ENCODE measurements at places on chromosomes 2 and 18.

GRCh38 chr2:46012618-46013240 lies 284.5 kb upstream of the EPAS1 start:
- no peak for DNase-seq

DNA sequence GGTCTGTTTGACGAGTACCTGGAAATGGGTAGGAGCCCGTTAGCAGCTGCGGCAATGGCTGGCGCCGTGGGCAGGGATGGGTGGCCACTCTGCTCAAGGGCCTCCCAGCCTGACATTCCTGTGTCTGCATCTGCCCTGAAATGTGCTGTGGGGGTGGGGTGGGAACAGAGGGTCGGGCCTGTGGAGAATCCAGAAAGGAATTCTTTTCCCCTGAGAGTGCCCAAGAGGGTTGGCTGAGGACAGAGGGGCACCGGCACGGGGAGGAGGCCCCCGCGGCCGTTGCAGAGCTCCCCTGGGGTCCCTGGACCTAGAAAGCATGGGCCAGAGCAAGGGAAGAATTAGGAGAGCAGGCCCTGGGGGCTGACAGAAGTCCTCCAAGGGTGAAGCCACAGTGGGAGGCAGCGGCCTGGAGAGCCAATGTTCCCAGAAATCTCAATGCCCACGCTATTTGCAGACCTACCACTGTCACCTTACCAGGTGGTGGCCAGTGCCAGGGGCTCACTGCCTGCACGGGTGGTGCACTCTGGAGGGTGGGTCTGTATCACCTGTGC lies 27.8 kb downstream of the ANO7 start:
- DNase-seq, result no peak

DNA sequence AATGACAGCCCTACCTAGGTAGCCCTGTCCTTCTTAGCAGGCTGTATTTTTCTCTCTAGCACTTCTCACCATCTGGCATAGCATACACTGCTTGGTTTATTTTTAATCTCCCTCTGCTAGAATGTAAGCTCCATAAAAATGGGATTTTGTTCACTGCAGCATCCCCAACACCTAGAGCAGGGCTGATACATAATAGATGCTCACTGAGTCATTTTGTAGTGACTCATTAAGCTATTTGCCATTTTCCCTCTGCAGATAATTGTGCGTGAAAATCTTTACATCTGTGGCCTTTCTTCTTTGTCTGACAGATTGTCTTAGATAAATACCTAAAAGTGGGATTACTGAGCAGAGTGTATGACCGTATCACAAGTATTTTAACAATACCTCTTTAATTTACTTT lies 82.5 kb downstream of the CERS6 start:
- no peak for DNase-seq

GRCh38 chr18:66872277-66872676 lies 268.4 kb upstream of the CDH19 start:
- no peak for DNase-seq

DNA sequence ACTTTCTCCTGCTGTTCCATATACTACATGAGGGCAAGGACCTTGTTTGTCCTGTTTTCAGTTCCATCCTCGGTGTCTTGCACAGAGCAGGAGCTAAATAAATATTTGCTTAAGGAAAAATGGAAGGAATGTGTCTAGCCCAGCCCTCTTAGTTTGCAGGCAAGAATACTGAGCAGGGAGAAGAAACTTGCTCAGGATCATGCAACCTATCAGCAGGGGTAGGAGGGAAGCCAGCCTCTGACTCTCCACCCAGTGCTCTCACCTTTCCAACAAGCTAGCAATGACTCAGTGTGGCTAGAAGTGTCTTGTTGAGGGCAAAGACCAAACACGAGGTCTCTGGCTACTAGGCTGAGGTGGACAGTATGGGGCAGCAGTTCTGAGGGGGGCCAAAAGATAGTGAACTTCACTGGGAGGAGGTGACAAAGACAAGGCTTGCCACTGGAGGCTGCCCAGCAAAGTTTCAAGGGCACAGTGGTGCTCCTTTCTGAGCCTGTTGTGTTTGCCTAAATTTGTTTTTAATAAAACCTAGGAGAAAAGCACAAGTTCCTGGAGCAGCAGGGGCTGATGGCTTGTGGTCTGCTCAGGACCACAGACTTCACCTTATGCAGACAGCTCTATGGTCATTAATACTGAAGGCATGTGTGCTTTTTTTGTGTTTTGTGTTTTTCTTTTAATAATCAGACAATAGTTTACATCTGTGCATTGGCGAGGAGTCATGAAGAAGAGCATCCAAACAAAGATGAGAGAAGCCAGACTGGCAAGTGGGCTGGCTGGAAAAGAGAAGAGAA lies 49.1 kb upstream of the CTAGE1 start:
- DNase-seq, result no peak

- DNase-seq, result no peak
These were observed 6.6 kb upstream of the PCBP1 start for GRCh38 chr2:70080610-70081200.

DNA sequence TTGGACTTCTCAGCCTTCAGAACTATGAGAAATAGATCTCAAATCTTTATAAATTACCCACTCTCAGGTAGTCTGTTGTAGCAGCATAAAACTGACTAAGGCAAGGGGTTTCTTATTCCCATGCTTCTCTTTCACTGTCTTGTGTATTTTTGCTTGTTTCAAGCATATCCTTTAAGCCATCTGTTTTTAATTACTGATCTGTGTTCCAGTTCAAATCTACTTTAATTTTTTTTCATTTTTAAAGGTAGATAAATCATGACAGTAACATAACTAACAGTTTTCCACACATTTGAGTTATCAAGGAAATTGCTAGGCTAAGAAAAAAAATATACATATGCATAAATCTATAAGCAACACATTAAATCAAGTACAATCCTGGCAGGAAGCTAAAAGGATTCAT lies 317.9 kb upstream of the TNP1 start:
- no peak for DNase-seq

GRCh38 chr2:180699657-180700361 lies 280.6 kb upstream of the UBE2E3 start:
- DNase-seq, result no peak

DNA sequence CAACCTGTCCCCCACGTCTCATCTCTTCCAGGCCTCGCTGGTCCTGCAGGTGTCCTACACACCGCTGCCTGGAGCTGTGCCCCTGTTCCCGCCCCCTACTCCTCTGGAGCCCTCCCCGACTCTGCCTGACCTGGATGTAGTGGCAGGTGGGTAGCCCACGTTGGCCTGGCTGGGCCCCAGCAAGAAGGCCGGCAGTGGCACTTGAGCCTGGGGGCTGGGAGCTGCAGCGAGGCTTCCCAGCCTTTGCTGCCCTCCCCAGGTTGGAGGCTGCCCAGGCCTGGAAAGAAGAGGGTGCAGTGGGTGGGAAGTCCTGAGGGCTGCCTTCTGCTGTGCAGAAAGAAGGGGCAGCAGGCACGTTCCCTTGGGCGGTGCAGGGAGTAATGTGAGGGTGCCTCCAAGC lies 58.4 kb downstream of the DYSF start:
- no peak for DNase-seq

All from NCI-H2029 treated with DMSO at 0.1 percent for 48 hours (cell line).